ENCODE measurements at places on chromosomes 16 and 17. TPM values are rescaled to one million over a fixed set of nuclear protein-coding genes. Genes with fewer than 3 reads are reported as not detected.

Gene BORCS6
- polyA plus RNA-seq = 12.1 TPM

Gene CEP295NL
- not detected for polyA plus RNA-seq

Gene LGALS9B
- polyA plus RNA-seq = not detected

Gene MYH13
- polyA plus RNA-seq = 0.05 TPM

Gene NOXO1
- polyA plus RNA-seq = 8.5 TPM

Gene GAST
- not detected for polyA plus RNA-seq

Gene TLCD3A
- polyA plus RNA-seq = 17.0 TPM

Gene HSD3B7
- 1.5 TPM for polyA plus RNA-seq

Gene HASPIN
- polyA plus RNA-seq = 0.32 TPM

Gene CSH2
- polyA plus RNA-seq = not detected

Gene TBC1D3K
- polyA plus RNA-seq = not detected

Gene NKD1
- 1.1 TPM for polyA plus RNA-seq

Gene GLIS2
- polyA plus RNA-seq = 2.6 TPM

Gene NTN3
- 1.2 TPM for polyA plus RNA-seq

Gene EVPLL
- not detected for polyA plus RNA-seq

Gene MRPL58
- 49.7 TPM for polyA plus RNA-seq

Gene RHOT1
- polyA plus RNA-seq = 97.4 TPM

Gene PIGL
- 75.5 TPM for polyA plus RNA-seq

Gene COASY
- 8.2 TPM for polyA plus RNA-seq

Gene PITPNC1
- 15.3 TPM for polyA plus RNA-seq

Gene PLA2G10
- polyA plus RNA-seq = not detected

Gene MAPK8IP3
- 68.7 TPM for polyA plus RNA-seq

Gene CCL22
- not detected for polyA plus RNA-seq

Gene CHP2
- polyA plus RNA-seq = not detected

Gene TEX19
- not detected for polyA plus RNA-seq

Gene OR3A3
- polyA plus RNA-seq = not detected

Gene PTX4
- not detected for polyA plus RNA-seq

Gene BAIAP3
- polyA plus RNA-seq = 65.2 TPM

Gene TNFRSF12A
- 2.3 TPM for polyA plus RNA-seq

Gene FBXW10B
- polyA plus RNA-seq = not detected

Gene PLEKHG4
- polyA plus RNA-seq = 0.28 TPM

Gene KRTAP17-1
- not detected for polyA plus RNA-seq

Gene TNRC6A
- 37.9 TPM for polyA plus RNA-seq

Gene METTL2A
- 25.7 TPM for polyA plus RNA-seq

Gene MEOX1
- 0.50 TPM for polyA plus RNA-seq

Gene TEKT5
- polyA plus RNA-seq = not detected
